Skeletal muscle cell (primary cell): ENCODE measurements at places on chromosomes 12 and 14.

GRCh38 chr14:49946320-49947141 lies 53.6 kb downstream of the ARF6 start:
- peak; percentile 23 for DNase-seq

GRCh38 chr12:120242275-120242799 lies 23.2 kb downstream of the PXN start:
- no peak for DNase-seq

GRCh38 chr12:121064116-121064515 lies 25.1 kb upstream of the OASL start:
- DNase-seq = no peak

DNA sequence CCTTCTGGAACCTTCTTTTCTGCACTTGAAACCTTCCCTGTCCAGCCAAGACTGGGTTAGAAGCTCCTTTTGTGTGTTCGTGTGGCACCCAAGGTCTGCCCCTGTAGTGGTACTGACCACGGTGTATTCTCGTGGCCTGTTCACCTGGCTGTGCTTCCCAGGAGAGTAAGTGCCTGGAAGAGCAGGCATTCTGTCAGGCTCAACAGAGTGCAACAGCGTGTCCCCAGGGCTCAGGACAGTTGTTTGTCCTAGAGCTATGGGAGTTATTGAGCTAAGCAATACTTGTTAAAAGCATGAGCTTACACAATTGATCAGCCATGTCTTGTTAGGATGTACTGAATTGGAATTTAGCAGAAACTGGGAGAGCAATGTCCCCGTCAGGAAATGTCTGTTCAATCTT lies 12.9 kb upstream of the SLC38A2 start:
- DNase-seq = no peak

GRCh38 chr12:66742508-66743367 lies 63.9 kb upstream of the GRIP1 start:
- DNase-seq = no peak

DNA sequence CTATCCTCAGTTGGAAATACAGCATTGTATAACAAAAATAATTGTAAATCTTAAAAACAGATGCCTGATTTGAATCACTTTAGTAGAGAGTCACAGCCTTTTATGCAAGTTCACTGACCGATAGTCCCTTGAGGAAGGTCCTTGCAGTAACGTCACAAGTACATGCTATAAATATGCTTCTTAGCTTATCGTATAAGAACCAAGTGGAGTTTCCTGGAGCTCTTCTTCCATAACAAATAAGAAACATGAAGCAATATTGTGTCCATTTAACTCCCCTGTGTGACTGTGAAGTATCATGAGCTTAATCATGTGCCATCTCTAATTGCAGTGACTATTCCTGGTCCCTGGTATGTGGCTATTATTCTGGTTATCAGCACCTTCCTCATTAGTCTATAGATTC lies 107.9 kb downstream of the SLC38A4 start:
- no peak for DNase-seq

DNA sequence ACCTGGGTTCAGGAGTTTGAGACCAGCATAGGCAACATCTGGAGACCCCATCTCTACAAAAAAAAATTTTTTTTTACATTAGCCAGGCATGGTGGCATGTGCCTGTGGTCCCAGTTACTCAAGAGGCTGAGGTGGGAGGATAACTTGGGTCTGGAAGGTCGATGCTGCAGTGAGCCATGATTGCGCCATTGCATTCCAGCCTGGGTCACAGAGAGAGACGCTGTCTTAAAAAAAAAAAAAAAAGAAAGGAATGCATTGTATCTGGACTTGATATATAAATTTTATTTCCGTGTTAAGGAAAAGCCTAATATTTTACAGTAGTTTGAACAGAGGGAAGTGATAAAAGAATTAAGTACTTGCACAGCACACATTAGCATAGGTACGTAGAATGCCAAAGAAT lies 97.2 kb downstream of the ZC3H14 start:
- DNase-seq = no peak

GRCh38 chr12:19546611-19547162 lies 107.4 kb downstream of the AEBP2 start:
- no peak for DNase-seq

DNA sequence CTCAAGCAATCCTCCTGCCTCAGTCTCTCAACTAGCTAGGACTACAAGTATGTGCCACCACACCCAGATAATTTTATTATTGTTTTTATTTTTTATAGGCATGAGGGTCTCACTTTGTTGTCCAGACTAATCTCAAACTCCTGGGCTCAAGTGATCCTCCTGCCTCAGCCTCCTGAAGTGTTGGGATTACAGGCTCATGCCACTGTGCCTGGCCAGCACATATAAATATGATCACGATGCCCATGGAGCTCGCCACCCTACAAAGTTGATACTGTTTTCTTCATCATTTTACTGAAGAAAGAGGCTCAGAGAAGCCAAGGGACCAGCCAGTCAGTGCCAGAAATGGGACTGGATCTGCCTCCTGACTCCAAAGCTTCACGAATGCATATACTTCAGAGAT lies 53.1 kb downstream of the NFKBIA start:
- no peak for DNase-seq

DNA sequence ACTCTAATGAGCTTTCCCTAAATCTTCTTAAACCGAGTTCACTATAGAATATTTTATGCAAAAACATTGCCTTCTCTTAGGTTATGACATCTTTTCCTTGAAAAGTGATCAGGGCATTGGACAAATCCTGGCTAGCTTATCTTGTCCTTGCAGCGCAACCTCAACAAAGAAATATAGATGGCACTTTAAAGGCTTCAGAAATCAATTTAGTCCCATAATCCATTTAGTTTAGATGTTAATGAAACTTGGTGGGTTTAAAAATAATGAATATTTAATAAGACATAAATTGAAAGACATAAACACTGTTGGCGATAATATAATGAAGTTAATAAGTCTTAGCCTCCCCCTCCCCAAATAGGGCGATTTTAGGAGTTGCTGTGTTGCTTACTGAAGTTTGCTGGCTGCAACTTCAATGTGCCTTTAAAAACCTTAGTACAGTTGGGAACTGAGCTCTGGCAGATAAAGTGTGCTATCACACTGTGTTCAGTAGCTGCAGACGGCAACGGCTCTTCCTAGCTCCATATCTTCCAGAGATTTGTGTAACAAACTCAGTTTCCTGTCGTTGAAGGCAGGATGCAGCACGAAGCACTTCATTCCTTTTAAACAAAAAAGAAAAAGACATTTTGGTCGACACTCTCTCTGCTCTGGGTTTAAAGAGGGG lies 19.5 kb downstream of the PLXNC1 start:
- no peak for DNase-seq

DNA sequence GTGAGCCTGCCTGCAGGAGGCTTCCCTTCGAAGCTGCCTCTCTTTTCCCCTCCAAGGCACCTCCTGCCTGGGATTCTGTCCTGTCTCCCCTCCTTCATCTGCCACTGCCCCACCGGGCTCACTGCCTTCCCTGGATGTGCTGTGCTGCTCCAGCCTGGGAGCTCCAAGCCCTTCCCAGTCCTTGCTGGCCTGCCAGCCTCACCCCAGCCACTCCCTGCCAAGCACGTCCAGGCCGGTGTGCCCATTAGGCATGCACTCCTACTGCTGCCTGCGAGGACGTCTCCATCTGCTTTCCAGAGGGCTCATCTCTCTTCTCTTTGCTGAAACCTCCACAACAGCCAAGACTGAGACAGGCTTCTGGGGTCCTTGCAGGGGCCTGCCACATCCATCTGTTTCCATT lies 8.4 kb upstream of the SLC25A47 start:
- no peak for DNase-seq

GRCh38 chr14:104396682-104397470 lies 182.7 kb upstream of the C14orf180 start:
- no peak for DNase-seq

GRCh38 chr14:77311217-77311616 lies 9.5 kb downstream of the POMT2 start:
- DNase-seq = peak; percentile 65

DNA sequence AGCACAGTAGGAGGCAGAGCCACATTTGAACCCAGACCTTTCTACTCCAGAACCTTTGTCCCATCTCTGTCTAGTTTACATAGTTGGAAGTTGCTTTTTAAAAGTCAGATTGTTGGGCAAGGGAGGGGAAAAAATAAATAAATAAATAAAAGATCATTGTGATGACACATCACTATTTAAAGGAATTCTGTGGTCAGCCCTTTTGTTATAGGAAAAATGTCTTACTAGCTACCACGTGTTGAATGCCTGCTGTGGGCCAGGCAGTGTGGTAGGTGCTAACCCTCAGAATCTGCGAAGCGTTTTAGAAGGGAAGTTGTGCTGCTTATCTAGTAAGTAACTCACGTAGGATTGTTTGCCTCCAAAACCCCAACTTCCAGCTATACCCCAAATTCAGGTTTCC lies 62.3 kb downstream of the BHLHE41 start:
- DNase-seq = no peak

- DNase-seq = no peak
Observed at GRCh38 chr12:111766608-111767361, at the start of gene ALDH2. Gene ALDH2 (plus strand): TSS chr12:111766933. CDS start chr12:111766983, 50 bp downstream.

- no peak for DNase-seq
Observed at GRCh38 chr14:78164226-78164853, 5.8 kb upstream of the NRXN3 start.

- DNase-seq = no peak
Observed at GRCh38 chr12:18798535-18799361, 60.8 kb downstream of the CAPZA3 start.

- no peak for DNase-seq
Observed at GRCh38 chr14:85532374-85533022, 2.6 kb downstream of the FLRT2 start.

- DNase-seq = no peak
Observed at GRCh38 chr14:97718886-97719442, 921.8 kb downstream of the VRK1 start.

GRCh38 chr14:53252141-53252540 lies 99.0 kb upstream of the DDHD1 start:
- no peak for DNase-seq

GRCh38 chr14:32635061-32635719 lies 303.5 kb upstream of the NPAS3 start:
- DNase-seq = no peak

DNA sequence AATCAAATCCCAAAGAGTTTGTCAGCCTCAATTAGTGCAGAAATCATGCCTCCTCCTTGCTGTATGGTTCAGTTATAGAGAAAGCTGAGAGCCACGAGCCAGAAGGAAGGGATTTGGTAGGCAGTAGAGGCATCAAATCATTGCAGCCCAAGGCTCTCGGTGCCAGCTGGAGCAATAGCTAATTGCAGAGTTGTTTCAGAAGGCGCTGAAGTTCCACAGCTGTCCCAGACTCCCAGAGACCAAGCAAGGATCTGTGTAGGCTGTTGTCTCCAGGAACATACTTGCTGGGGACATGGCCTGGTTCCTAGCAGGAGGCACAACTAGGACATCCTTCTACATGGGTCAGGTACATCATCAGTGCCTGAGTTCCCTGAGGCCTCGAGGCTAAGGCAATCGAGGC lies 80.4 kb upstream of the WSCD2 start:
- no peak for DNase-seq

DNA sequence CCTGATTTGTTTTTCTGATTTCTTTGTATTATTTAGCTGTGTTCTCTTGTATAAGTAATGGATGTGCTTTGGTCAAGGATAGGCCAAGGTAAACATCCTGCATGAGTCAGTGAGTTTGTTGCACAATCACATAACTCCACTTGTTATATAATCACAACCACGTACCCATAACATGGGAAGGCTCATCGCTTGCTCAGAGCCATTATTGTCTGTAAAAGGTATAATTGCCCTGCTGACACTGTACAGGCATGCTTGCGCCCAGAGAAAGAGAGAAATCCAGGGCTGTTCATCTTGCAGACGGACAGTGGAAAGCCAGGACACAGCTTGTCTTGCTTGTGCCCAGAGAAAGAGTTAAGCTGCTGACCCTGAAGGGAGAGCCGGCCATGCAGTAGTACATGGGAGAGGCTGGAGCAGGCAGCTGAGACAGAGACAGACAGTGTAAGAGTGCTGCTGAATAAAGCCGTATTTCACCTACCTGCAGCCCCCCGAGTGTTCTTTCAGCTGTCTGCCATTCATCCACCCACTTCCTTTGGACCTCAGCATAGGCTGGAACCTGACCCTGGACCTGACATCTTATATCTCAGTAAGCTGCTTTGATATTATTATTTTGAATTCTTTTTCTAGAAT lies 174.7 kb upstream of the DAAM1 start:
- no peak for DNase-seq

DNA sequence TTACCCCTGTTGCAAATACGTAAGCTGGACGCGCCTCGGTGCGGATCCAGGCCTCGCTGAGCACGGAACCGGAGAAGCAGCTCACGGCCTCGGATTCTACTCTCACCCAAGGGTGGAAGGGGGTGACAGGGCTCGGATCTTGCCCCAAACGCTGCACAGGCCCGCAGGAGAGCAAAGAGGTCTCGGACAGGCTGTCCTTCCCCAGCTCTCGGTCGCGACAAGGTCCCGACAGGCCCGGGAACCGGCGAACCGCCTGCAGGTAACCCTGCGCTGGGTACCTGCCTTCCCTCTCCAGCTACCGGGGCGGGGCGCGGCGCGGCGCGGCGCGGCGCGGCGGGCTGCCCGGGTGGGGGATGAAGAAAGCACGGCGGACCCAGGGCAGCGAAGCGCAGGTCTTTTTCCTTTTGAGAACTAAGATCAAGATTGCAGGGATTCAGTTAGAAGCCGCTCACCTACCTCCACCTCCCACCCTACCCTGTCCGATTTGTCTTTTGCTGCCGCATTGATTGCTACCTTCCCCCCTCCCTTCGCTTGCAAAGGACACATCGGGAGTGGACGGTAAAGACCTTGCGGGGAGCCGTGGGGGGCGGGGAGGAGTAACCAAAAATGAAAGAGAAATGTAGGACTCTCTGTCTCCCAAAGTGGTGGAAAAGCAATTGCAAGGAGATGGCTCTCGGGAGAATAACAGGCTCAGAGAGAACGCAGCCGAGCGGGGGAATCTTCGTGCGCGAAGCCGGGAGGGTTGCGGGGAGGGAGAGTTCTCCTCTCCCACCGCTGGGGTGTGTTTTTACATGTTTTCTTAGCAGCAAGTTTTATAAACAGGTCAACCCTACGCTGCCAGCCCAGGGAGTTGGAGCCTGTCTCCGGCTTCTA lies 8.4 kb upstream of the TBX3 start:
- DNase-seq = no peak

DNA sequence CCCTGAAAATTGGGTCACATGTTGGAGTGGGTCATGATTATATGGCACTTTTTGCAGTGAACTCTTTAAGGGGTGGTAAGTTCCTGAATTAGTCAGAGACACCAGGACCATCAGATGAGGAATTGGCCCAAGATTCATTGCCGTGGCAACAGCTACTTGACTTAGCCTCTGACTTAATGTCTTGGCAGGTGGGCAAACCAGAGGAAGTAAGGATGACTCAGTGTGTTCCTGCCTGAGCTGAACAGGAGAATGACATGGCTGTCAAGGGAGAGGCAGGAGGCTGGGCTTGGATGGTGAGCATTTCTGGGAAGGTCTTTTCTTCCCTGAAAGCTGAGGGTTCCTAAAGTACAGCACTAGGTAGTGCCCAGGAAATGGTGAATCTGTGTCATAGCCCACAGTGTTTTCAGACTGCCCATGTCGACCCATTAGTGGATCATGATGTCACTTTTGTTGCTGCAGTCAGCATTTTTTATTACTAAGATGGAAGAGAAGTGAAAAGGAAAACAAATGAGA lies 170.1 kb upstream of the PWP1 start:
- DNase-seq = peak; percentile 96
